ENCODE measurements at places on chromosomes 5 and 9.

DNA sequence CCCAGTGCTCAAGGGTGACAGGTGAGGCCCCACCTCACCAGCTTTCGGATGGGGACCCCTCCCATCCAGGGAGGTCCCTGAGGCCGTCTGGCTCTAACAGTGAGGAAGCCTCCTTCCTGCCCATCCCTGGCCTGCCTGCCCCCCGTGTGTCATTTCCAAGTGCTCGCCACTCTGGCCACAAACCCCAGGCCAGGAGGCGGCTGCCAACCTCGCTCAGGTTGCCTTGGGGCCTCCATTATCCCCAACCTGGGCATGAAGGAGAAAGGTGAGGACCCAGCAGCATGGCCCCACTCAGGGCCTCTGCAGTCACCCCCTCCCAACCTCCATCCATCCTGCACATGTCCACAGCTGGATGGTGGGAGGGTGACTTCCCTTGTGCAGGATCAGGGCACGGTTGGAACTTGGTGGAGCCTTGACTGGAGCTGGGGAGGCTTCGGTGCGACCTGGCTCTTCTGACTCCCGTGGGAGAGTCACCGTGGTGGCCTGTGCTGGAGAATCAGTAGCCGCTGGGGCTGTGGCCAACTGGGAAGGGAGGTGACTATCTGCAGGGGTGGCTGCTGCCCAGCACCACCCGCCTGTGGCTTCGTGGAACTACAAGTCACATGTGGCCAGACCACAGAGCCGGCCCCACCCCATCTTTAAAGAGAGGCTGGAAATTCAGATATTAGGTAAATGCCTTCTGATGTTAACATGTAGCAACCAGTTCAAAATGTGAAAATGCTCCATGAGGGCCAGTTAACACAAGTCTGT is 37.5 kb upstream of the GFPT2 start:
- no peak for DNase-seq

GRCh38 chr5:34991486-34992238 is 56.1 kb downstream of the AGXT2 start:
- no peak for DNase-seq

GRCh38 chr9:27800159-27800558 is 226.9 kb upstream of the C9orf72 start:
- no peak for DNase-seq

DNA sequence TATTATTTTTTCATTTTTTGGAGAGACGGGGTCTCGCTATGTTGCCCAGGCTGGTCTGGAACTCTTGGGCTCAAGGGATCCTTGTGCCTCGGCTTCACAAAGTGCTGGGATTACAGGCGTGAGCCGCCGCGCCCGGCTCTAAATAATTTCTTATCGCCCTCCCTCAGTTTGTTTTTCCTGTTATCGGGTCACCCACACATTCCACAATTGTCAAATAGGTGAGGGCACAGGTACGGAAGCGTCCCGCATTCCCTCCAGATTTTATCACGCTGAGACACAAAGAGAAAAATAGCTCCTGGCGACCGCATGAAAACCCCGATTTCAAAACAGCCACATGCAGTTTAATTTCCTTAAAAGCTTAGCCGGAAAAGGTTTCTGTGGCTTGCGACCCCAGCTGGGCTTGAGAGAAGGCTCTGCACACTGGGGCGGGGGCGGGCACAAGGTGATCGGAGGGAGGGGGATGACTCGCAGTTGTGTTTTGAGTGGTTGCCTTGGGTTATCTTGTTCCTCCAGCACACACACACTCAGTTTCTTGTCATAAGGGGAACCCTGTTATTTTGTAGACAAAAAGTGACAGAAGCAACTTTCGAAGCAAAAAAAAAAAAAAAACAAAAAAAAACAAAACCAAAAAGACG is 717 bp upstream of the IQGAP2 start:
- peak; percentile 36 for DNase-seq

DNA sequence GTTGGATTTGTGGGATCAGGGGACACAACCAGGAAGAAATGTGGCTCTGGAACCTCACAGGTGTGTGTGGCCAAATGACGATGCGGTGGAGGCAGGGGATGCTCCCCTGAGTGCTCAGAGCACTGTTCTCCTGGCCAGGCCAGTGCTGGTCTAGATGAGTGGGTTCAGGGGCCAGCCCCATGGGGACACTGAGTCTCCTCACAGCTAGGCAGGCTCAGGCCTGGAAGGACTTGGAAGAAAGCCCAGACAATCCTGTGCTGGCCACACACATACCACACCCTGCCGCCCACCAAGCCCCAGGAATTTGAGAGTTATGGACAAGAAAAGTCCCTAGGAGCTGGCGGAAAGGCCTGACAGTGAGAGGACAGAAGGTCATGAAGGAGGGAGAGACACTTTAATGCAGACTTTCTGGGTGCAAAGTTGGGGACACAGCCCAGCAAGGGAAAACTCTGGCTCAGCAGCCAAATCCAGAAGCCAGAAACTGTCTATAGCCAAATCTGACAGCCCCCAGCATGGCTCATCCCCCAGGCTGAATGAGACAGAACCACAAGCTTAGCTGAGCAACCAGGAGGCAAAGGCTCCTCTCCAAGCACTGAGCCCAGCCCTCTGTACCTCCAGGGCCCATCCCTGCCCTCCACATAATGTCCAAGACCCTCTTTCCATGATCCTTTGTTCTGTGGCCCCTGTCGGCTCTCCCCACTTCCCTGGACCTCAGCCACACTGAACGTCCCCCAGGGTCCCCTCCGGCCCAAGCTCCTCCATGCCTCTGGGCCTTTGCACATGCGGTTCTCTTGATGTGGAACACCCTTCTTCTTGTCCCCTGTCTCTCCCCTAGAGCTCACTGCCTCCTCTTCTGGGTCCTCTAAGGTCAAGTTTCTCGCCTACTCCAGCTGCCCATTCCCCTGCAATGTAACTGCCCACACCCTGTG is 22.4 kb downstream of the LHX6 start:
- DNase-seq: no peak

GRCh38 chr5:145072889-145073288 is 762.3 kb downstream of the PRELID2 start:
- no peak for DNase-seq

DNA sequence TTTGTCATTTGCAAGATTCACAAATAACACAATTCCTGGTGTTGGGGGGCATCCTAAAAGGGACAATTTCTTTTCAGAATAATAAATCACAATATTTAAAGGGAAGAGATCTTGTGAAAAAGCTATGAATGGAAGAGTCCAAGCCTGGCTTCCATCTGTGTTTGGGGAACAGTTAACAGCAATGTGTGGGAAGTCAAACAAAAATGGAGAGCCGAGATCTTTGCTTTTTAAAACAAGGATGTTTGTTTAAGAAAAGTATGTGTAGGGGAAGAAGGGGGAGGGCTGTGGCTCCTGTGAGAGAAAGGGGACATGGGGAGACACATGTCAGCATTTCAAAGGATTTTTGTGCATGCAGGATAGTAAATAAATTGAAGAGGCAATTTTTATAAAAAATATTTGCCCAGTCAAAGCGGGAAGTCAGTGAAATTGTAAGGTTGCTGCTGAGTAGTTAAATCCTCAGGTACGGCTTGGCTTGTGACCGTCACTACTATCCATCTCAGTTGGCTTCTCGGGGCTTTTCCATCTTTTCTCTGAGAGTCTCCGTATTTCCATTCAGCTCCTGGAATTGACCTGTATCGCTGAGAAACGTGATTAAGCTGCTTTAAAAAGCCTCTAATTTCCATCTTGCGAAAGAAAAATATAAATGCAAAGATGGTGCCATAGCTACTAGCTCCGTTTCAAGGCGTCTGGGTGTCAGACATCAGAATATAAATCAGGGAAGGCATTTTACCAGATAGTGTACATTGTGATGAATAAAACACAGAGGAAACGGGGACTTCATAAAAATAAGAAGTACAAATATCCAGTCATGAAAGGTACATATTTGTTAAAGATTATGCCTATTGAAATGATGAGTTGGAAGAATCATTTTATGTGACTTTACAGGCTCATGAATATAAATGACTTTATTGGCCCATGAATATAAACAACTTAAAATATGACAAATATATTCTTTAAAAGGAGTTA is 52.9 kb upstream of the VCAN start:
- no peak for DNase-seq

DNA sequence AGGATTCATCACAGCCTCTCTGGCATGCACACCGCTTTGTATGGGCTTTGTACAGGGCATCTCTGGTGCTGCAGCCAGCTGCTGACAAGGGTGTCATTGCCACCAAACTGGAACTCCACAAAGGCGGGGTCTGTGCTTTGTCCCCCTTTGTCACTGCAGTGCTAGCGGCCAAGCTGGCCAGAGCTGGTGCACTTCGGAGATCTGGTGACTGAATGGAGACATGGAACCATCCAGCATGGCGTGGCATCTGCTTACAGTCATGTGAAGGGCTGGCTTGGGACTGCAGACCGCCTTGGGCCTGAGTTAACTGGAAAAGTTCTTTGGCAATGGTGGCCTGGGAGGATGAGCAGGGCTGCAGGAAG is 18.7 kb upstream of the COL5A1 start:
- no peak for DNase-seq

- no peak for DNase-seq
Observed at GRCh38 chr9:130664251-130665028, at the start of gene PRDM12. Gene PRDM12 (plus strand): TSS chr9:130664594. CDS start chr9:130664654, 60 bp downstream.

GRCh38 chr5:150134198-150134588 is 21.5 kb downstream of the PDGFRB start:
- no peak for DNase-seq

DNA sequence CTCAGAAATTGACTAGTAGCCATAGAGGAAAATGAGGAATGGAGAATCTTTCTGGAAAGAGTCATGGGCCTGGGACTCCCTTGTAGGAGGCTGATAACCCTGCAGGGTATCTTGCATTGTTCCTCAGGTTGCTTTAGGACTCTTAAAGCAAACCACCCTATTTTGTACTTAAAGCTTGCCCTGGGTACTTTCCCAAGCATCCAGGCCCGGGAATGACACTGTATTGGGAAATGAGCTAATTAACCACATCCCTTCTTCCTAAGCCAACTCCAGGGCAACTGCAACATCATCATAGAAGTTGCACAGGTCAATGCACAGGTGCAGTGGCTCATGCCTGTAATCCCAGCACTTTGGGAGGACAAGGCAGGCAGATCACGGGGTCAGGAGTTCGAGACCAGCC is 55.9 kb downstream of the UGCG start:
- DNase-seq: no peak

- DNase-seq: no peak
Observed at GRCh38 chr5:143164557-143164956, 238.9 kb downstream of the NR3C1 start.

DNA sequence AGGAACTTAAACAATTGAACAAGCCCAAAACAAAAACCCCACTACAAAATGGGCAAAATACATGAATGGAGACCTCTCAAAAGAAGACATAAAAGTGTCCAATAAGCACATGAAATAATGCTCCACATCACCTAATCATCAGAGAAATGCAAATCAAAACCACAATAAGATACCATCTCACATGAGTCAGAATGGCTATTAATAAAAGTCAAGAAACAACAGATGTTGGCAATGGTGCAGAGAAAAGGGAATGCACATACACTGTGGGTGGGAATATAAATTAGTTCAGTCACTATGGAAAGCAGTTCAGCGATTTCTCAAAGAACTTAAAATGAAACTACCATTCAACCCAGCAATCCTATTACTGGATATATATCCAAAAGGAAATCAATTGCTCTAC is 337.4 kb upstream of the GRIA1 start:
- DNase-seq: peak; percentile 12

DNA sequence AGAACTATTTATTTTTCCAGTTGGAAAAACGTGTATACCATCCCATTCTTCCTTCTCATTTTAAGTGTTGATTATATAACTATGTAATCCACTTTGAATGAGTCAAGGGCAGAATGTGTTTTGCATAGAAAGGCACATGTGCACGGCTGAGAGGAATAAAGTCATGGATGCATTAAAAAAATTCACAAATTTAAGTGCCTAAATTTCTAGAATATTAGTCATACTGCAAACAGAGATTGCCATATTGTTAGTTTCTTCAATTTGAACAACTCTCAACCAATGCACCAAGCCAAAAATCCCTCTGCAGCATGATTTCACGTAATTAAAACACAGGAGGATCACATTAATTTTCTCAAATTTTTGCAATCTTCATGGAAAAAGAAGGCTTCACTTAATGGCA is 166.3 kb downstream of the MPDZ start:
- DNase-seq: no peak

DNA sequence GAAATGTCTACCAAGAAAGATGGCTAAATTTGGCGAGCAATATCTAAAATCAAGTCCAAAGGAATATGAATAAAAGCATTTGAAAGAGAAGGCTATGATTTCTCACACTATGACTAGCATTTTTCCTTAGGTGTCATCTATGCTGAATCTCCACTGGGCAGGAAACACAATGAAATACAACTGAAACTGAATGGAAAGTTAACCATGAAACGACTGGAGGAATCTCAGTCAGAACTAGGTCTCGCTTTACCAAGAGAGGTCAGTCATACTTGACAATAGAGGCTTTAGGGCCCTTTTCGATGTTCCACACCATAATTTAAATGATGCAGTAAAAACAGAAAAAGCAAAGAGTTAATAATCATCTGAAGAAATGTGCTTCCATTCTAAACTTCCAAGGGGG is 339.0 kb downstream of the PDE4D start:
- DNase-seq: no peak

GRCh38 chr5:179274321-179275315 is 70.6 kb downstream of the ADAMTS2 start:
- no peak for DNase-seq

DNA sequence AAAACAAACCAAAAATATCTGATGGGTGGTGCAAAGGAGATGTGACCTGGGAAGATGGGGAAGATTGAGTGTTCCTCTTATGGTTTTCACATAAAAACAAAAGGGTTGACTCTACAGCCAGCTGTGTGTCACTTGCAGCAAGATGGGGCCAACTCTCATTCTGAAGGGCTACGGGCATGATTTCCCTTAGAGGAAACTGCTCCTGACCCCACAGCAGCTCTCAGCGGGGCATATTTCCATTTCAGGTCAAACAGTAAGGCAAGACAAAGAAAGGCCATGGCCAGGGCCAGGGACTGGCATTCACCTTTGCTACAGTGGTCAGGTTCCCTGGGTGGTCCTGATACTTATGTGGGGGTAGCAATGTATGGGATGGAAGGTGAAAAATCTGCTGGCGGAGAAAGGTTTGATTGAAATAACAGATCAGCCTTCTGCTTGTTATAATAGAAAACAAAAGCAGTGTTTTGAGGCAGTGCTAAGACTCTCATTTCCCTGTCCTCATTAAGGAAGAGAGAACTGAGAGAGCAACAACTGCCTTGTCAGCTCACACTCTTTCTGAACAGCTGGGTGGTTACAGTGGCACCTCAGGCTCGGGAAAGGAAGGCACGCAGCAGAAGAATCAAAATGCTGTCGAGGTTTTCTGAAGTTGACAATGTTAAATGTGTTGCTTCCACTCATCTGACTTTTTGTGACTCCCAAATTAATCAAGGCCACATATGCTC is 120.7 kb upstream of the PCA3 start:
- no peak for DNase-seq

DNA sequence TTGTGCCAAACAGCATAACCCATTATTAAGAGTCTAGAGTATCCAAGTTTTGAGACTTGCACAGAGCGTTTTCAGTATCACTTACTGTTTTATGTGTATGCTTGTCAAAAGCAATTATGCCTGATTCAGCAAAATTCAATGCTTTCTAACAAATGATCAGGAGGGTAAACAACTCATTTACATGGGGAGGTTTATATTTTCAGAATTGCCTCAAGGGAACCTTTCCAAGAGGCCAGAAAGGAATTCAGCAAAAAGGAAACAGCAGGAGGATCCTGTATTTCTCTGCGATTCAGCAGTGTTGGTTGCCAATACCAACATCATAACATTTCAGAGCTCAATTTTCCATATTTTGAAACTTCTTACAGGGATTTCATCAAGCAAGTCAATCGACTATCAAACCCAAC is 69.3 kb upstream of the DAB2 start:
- DNase-seq: no peak

- DNase-seq: no peak
Observed at GRCh38 chr5:6885581-6885980, 172.3 kb downstream of the TENT4A start.

Data from HT-29 (cell line).